ENCODE measurements at places on chromosomes 16 and 17. TPM values are rescaled to one million over a fixed set of nuclear protein-coding genes. Genes with fewer than 3 reads are reported as not detected.

Gene ASPSCR1
- 56.9 TPM for polyA plus RNA-seq

DNA sequence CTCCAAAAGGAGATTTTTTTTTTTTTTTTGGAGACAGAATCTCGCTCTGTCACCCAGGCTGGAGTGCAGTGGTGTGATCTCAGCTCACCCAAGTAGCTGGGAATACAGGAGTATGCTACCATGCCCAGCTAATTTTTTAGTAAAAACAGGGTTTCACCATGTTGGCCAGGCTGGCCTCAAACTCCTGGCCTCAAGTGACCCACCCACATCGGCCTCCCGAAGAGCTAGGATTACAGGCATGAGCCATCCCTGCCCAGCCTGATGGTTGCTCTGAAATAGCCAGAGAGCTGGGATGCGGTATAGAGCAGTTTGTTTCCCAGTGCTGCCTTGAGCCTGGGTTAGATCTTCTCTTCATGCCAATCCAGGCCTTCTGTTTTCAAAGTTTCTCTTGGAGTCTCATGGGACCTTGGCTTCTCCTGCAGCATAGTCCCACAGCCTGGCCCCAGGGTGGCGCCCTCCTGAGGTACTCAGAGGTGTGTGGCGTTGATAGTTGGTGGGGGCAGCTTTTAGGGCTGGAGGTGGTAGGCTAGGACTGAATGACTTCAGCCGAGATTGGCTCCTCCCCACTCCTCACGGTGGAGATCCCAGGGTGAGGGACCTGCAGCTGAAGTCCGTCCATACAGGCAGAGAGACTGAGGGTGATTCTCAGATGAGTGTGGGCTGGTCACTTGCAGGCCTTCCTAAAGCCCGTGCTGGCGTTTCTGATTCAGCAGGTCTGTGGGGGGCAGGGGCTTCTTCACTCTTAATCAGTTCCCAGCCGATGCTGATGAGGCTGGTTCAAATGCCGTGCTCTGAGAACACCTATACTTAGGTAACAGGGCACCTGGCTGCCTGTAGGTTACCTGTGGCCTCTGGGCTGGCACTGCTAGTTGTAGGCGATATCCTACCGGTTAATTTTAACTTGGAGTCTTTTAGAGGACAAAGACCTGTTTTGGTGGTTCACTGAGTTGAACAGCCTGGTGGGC lies 52.0 kb downstream of the TNFRSF13B start:
- DNase-seq: peak; percentile 14

Gene SCIMP
- polyA plus RNA-seq: not detected

- no peak for DNase-seq
Measured at GRCh38 chr16:24983561-24983960, 31.6 kb downstream of the ARHGAP17 start.

GRCh38 chr17:40209404-40210093 lies 9.6 kb upstream of the WIPF2 start:
- DNase-seq: no peak

Gene SLC7A6
- 4.2 TPM for polyA plus RNA-seq

DNA sequence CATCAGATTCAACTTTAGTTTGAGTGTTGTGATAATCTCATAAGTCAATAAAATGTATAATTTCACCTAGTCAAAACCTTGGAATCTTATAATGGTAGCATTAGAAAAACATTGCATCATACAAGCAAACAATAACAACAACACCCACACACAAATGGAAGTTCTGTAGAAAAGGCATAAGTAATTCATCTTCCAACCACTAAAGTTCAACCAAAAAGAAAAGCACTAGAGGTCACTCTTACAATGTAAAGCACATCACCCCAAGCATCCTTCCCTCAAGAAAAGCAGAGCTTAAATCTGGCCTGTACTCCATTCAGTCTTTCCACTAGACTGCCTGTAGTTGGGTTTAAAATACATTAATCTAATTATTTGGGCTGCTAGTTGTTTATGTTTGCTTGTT lies 1.8 kb downstream of the CNTNAP4 start:
- DNase-seq: no peak

GRCh38 chr16:66926961-66927436 lies 1.7 kb upstream of the RRAD start:
- no peak for DNase-seq

DNA sequence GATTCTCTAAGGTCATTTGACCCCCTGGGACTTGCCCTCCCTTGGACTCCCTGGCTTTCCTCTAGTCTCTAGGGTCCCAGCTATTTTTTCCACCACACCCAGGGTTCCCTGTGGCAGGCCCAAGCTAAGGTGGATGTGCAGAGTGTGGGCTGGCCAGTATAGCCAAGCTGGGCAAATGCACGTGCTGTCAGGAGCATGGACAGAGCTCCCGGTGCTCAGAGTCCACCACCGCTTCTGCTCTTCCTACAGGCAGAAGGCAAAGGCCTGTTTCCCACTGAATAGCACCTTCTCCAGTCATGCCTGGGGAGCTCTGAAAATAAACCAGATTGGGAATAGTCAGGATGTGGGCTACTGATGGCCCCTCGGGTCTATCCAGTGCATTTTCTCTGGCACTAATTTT lies 53.3 kb downstream of the GNAO1 start:
- no peak for DNase-seq

Gene SECTM1
- 9.3 TPM for polyA plus RNA-seq

Gene HEATR9
- polyA plus RNA-seq: not detected

Gene CNGB1
- not detected for polyA plus RNA-seq

DNA sequence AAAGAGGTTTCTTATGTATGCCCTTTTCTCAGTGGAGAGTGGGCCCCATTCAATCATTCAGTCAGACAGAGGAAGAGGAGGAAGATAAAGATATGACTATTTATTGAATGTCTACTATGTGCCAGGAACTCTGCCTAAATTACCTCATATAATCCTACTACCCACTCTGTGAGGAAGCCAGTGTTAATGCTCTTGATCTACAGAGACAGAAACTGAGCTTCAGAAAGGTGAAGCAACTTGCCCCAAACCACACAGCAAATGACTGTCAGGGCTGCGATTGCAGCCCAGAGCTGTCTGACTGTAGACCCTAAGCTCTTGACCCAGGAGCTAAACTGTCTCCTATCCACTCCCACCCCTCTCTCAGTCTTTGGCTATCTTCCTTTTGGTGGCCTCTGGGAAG lies 8.4 kb downstream of the SRCIN1 start:
- no peak for DNase-seq

DNA sequence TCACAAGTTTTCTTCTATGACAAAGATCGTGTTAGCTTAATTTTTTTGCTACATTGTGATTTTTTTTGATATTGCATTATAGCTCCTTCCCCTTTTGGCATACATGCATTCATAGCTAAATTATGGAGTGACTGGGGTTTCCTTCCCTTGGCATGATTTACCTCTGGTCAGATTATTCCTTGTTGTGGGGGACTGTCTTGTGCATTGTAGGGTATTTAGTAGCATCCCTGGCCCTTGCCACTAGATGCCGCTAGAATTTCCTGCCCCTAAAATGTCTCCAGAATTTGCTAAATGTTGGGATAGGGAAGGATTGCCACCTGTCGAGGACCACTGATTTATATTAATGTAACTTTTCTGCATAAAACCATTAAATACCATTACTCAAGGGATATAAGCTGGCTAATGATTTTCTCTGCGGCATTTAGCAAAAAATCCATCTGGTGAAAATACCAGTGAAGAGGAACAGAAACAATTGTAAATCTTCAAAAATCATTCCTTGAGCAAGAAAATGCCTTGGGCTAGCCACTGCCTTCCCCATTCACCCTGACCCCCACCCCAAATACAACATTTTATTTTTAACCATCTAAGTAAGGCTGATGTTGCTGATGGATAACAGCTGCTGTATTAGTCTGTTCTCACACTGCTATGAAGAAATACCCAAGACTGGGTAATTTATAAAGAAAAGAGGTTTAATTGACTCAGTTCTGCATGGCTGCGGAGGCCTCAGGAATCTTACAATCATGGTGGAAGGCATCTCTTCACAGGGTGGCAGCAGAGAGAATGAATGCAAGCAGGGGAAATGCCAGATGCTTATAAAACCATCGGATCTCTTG lies 195.2 kb downstream of the MAP2K6 start:
- DNase-seq: no peak

Gene CCL3
- 2.0 TPM for polyA plus RNA-seq
